ENCODE measurements at places on chromosomes 5 and 9. TPM values are rescaled to one million over a fixed set of nuclear protein-coding genes. Genes with fewer than 3 reads are reported as not detected.

- no peak for DNase-seq
Measured at GRCh38 chr5:160925281-160925680, 73.3 kb upstream of the ATP10B start.

DNA sequence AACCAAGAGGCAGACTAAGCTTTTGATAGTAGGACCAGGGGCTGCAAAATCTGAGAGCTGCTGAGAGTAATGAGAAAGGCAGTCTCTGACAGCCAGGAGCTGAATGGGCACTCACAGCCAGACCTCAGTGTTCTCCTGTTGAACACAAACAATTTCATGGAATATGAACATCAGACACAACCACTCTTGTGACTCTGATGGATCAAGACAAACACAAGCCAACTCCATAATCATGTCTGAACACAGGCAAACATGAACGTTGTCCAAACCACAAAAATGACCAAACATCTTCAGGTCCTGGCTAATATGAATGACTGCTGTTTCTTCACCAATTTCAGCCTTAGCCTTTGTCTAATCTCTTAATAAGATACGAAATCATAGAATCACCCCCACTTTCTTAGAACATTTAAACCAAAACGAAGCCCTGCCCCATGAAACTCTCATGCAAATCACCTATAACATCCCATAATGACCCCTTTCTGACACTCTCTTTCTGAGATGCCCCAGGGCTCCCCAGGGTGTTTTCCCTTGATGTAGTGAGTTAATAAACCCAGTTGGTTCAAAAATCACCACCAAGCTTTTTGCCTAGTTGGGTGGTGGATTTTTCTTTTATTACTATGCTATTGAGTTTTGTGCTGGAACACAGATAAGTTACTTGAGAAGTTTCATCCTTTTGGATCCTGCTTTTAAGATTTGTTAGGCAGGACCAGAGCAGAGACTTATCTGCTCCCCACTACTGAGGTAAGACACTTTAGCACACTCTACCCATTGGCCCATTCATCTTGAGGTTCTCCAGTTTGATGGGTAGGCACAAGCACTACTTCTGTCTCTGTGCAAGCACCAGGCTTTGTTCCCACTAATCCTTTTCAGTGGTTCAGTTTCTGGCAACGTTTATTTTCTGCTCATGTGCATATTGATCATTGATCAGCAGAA, 5.9 kb upstream of the ERAP2 start:
- DNase-seq: no peak

- no peak for DNase-seq
Measured at GRCh38 chr5:85143138-85143537, 758.5 kb upstream of the EDIL3 start.

- DNase-seq: no peak
Measured at GRCh38 chr5:116848954-116849581, 274.4 kb upstream of the SEMA6A start.

- no peak for DNase-seq
Measured at GRCh38 chr5:133489632-133490031, 122.7 kb downstream of the FSTL4 start.

DNA sequence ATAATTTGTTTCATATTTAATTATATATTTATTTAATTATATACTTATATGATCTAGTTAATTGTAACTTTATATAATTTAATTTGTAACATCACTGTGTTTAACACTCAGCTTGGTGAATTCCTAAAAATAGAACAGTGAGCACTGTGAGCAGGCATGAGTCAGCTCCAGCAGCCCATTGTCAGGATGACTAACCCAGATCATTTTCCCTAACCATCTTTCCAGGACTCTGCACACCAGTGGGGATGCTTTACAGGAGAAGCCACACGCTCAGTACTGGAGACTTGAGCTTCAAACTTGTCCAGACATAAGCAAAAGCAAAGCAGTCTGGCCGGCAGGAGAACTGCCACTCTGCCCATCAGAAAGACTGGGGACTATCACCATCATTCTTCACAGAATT, 446.2 kb upstream of the TRPC7 start:
- no peak for DNase-seq

DNA sequence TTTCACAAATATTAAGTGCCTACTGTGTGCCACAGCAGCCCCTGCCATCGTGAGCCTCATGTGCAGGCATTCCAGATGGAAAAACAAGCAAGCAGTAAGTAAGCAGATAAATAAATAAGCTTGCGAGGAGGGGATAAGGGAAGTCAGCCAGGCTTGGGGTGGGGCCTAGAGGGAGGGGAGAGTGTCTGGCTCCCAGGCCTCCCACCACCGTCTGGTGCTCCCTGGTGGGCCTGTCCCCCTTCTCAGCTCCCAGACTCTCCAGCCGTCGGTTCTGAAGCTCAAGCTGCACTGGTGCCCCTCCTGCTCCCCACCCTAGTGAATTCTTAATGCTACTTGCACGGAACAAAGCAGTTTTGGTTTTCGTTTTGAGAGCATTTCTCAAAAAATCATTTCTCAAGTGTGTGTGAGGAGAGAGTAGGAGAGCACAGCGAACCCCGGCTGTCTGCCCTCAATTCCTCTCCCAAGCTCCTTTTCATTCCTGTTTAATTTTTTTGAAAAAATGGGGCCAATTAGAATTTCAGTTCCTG, 6.6 kb upstream of the IER5L start:
- DNase-seq: no peak

- DNase-seq: no peak
Measured at GRCh38 chr5:58746321-58746720, 163.4 kb downstream of the RAB3C start.

DNA sequence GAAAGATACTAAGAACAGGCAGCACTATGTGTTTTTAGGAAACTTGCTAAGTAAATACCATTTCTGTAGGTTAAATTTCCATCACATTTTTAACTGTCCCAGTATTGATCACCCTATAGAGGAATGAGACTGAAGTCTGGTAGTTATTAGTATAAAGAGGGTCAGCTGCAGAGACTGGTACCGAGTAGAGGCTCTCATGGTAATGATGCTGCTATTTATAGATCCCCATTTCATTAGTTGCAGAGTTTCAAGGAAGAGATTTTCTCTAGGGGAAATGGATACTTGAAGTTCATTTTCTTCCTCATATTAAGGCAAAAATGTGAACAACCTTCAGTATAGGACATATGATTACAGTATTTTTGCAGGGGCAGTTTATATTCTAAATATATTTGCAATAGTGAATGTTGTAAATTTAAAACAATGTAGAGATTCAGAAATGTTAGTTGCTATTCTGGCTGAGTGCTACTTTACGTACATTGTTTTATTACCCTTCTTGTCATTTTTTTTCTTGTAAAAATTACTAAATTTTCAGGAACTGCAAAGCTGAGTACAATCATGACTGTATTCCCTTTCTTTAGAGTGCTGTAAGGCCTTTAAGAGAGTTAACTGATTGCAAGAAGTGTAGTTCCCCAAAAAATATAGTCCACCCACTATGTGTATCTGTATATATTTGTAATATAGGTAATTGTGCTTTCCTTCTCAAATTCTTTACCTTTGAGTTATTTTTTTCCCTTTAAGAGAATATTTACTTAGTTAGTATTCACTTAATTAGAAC, 14.7 kb downstream of the PBX3 start:
- no peak for DNase-seq

GRCh38 chr5:89260254-89260653, 377.3 kb upstream of the MEF2C start:
- no peak for DNase-seq

GRCh38 chr5:60820593-60821487, 23.2 kb downstream of the ELOVL7 start:
- DNase-seq: peak; percentile 59

DNA sequence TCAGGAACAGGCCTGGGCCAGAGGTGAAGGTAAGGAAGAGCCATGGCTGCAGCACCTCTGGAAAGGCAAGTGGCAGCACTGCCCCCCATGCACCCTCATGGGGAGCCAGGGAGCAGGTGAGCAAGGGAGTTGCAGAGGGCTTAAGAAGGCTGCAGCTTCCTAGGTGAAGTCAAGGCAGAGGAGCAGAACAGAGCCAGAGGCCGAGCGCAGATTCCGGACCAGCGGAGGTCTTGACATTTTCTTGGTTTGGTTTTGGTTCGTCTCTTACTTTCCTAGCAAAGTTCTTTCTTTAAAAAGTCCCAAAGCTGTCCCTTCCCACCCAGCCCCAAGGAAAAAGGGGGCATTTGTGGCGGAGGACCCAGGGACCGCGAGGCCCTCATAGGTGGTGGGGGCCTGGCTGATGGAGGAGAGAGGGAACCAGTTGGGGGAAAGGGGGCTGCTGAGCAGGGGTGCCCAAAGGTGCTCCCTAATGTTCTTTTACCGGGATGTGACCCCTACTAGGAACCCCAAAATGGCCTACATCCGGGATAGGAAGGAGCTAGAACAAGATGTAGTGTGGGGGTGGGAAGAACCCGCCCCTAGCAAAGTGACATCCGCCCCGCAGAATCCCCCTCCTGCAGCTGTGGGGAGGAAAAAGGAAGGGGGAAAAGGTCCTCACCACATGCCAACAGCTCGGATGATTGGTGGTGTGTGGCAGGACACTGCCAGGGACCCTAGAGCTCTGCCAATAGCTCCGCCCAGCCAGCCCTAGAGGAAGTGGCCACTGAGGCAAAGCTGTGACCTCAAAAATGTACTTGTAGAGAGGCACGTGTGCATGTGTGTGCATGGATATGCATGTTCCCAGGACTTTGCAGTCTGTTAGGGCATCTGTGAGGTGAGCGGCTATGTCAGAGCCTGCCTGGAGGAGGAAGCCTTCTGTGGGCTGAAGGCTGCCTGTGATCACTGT, 914 bp upstream of the CD72 start:
- DNase-seq: peak; percentile 67

- no peak for DNase-seq
Measured at GRCh38 chr9:25678147-25678666, at the start of gene TUSC1. Gene TUSC1, minus strand, starts transcription at chr9:25678444. Its CDS starts 132 bp downstream, at chr9:25678312.

- no peak for DNase-seq
Measured at GRCh38 chr5:909086-909485, 16.4 kb downstream of the TRIP13 start.

- no peak for DNase-seq
Measured at GRCh38 chr5:123476731-123477130, 35.2 kb upstream of the CSNK1G3 start.

- no peak for DNase-seq
Measured at GRCh38 chr9:98924946-98925820, 18.5 kb upstream of the COL15A1 start.

- DNase-seq: no peak
Measured at GRCh38 chr5:165138236-165138635, 1632.8 kb downstream of the MAT2B start.

- DNase-seq: peak; percentile 19
Measured at GRCh38 chr9:86353655-86354010, 577 bp downstream of the TUT7 start.

DNA sequence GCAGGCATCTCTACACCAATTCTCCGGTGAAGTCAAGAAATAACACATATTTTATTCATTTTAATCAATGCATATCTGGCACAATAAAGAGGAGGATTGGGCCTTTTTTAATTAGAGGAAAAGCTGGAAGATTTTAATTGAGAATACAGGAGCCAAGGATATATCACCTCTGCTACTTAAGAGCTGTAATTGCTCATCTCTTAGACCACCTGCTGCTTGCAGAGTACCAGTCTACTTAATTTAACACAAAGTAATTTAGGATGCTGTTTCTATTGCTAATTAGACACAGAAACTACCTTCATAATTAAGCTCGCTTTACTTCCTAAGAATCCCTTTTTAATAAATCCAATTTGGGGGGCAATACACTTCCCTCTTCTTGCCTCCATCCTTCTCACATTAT, 326.9 kb downstream of the TENT4A start:
- no peak for DNase-seq

- no peak for DNase-seq
Measured at GRCh38 chr9:136009516-136009915, 48.3 kb upstream of the UBAC1 start.

GRCh38 chr5:107289030-107289714, 381.6 kb downstream of the EFNA5 start:
- no peak for DNase-seq

GRCh38 chr9:70392850-70393249, 21.6 kb downstream of the KLF9 start:
- DNase-seq: no peak

GRCh38 chr9:101467690-101468089, 32.1 kb upstream of the ALDOB start:
- DNase-seq: no peak

DNA sequence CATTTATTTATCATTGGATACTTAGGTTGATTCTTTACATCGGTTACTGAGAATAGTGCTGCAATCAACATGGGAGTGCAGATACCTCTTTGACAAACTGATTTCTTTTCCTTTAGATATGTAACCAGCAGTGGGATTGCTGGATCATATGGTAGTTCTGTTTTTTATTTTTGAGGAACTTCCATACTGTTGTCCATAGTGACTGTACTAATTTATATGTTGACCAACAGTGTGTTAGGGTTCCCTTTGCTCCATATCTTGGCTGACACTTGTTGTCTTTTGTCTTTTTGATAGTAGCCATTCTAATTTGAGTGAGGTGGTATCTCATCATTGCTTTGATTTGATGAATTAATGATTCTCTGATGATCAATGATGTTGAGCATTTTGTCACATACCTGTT, 137.3 kb upstream of the PITX1 start:
- DNase-seq: no peak

GRCh38 chr5:137275083-137275482, 224.0 kb downstream of the SPOCK1 start:
- no peak for DNase-seq

DNA sequence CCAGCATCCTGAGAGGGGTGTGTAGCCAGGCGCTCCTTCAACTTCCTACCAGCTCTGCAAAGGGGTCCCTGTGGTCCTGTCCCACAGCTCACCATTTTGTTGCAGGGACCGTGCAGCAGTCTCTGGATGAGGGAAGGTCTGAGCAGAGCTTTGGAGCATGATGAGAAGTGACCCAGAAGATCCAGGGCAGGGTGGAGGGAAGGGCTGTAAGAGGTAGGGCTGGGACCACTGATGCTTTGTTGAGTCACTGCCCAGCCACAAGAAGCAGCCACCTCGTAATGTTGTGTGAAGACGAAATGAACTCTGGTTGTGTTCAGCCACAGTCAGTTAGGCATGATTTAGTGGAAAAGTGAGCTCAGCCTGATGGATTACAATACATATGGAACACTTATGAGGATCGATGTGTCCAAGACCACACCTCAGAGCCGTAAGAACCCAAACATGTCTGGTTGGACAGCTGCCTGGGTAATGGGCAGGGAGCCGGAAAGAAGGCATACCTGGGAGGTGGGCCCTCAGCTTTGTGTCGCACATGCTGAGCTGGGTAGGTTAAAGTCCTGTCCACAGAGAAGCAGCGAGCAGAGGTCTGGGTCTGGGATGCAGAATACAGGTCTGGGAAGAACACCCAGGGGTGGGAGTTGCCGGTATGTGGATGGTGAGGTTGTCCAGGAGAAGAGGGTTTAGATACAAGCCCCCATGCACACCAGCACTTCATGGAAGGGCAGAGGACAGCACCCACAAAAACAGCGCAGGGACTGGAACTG, 250.1 kb downstream of the GADD45G start:
- DNase-seq: no peak

- DNase-seq: no peak
Measured at GRCh38 chr5:139061856-139062255, 136.3 kb downstream of the SIL1 start.

PAXX gene
- 16.7 TPM for total RNA-seq

OR1Q1 gene
- total RNA-seq: under 0.01 TPM

MAMDC2 gene
- total RNA-seq: 42.3 TPM

SHOC1 gene
- not detected for total RNA-seq

TBC1D9B gene
- total RNA-seq: 72.2 TPM

PFN3 gene
- not detected for total RNA-seq

RASEF gene
- total RNA-seq: under 0.01 TPM

DNM1 gene
- 11.0 TPM for total RNA-seq

OLFM1 gene
- 0.27 TPM for total RNA-seq
